Stimulated activated CD4-positive, alpha-beta T cell treated with anti-CD3 and anti-CD28 coated beads, Interleukin-2, amount 100 ng/mL, for 48 hours (primary cell): ENCODE measurements at places on chromosomes 2 and 18.

GRCh38 chr18:21763846-21764646 lies 23.5 kb downstream of the MIB1 start:
- no peak for DNase-seq

DNA sequence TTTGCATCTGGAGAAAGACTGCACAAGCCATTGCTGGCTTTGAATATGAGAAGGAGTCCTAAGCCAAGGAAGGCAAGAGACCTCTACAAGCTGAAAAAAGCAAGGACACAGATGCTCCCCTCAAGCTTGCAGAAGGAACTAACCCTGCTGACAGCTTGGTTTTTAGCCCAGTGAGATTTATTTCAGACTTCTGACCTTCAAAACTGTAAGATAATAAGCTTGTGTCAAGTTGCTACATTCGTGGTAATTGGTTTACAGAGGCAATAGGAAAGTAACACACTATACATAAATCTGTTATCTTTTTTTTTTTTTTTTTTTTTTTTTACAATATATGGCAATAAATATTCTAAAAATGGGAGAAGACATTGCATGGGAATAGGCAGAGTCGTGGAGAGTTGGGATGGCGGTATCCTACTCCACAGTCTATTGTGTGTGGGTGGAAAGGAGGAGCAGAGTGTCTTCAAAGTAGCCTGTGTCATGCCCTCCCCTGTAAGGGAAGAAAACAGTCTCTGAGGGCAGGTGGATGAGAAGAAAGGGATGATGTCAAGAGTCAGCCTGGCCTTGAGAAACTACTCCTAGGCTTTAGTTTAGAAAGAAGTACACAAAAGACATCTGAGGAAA lies 196.9 kb downstream of the THSD7B start:
- no peak for DNase-seq

DNA sequence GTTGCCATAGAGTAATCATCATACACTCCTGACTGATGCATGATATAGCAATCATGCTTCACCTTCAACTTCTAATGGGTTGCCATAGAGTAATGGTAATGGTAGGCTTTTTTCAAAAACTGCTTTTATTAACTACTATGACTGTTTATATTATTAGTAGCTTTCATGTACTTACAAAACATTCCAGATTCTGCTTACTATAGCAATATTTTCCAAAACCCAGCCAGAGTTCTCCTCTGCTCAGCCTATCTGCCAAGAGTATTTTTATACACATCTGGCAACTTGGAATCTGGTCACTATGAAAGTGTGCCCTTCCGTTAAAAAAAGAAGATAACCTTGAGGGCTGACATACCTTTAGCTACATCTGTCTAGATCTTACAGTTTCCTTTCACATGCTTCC lies 5.0 kb upstream of the UNC80 start:
- no peak for DNase-seq

GRCh38 chr2:112794131-112794733 lies 9.9 kb upstream of the IL1A start:
- DNase-seq, result peak; percentile 16

DNA sequence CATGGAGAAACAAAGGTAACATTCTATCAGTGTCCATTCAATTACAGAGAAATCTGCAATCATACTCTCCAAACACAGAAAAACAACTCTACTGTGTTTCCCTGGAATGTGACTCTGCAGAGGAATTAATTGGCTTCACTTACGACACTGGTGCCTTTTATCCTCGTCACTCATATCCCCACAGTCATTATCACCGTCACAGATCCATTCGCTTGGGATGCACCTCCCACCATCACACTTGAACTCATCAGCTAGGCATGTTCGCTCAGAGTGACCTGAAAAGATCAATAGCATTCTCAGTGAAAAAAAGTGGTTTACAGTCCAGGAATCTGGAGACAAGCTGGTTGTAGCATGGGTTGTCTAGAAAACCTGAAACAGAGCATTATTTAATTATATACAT lies 124.3 kb downstream of the DHRS9 start:
- DNase-seq, result no peak

GRCh38 chr2:112993831-112994230 lies 11.4 kb upstream of the IL36A start:
- DNase-seq, result no peak

GRCh38 chr2:152348388-152348787 lies 13.4 kb downstream of the FMNL2 start:
- DNase-seq, result no peak

GRCh38 chr18:78130232-78131195 lies 849.1 kb upstream of the SALL3 start:
- no peak for DNase-seq

DNA sequence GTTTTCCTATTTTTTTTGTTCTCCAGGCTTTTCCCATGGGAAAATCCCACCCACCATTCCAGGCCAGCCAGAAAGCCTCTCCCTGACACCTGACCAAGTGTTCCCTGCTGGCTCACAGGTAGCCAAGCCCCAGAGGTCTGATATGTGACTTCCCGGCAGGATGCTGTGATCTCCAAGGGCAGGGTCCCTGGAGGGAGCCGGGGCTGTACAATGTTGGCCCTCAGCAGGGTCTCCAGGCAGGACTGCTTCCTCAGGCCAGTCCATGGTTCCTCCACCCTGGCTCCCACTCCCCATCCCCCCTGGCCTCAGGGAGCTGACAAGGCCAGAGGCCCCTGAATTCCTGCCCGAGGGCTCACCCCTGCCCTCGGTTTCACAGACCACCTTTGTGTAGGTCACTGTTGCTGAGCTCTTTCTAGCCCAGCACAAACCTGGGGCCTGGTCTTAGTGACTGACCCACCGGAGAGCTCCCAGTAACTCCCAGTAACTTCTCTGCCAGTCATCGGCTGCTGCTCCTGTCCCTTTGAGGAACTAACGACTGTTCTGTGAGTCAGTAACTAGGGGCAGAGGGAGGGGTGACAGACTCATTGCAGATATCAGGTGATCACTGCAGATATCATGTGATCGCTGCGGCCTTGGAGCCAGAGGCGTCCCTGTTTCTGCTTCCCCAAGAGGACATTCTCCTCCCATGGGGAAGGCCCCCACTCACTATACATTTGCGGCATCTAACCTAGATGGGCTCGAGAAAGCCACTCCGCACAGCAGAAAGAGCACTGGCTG lies 38.7 kb downstream of the SDC1 start:
- no peak for DNase-seq

DNA sequence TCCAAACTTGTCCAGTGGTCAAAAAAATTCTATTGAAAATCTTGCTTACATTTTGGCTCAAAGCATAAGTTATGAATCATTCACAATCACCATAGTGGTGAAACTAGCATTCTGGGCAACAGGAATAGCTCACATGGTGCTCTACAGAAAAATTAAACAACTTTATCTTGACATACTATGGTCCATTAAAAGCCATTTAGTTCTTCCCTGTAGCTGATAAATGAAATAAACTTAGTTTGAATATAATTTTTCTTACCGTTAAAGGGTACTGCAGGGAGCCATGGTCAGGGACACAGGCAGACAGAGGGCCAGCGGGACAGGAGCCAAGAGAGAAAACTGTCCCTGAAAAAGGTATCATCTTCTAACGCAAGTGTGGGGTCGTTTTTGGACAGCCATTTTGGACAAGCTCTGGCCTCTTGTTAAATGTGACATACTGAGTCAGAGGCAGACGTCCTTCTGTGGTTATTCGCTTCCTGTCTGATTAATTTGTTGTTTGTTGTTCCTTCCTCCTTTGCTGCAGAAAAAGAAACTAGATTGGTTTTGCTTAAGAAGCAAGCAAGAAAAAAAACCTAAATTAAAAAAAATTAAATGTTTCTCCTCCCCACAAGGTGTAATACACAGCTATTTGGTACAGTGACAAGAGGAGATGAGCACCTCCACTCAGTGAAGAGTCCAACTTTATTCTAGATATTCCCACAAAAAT lies at the start of gene WIPF1:
Gene WIPF1, minus strand, starts transcription at position 460 of the 703 bp plus-strand sequence. CDS start 12,231 bp downstream, outside the sequence.
- DNase-seq, result no peak

GRCh38 chr2:47606172-47606571 lies 176.8 kb upstream of the MSH6 start:
- DNase-seq, result no peak

GRCh38 chr2:168781191-168781817 lies 21.1 kb upstream of the NOSTRIN start:
- no peak for DNase-seq

DNA sequence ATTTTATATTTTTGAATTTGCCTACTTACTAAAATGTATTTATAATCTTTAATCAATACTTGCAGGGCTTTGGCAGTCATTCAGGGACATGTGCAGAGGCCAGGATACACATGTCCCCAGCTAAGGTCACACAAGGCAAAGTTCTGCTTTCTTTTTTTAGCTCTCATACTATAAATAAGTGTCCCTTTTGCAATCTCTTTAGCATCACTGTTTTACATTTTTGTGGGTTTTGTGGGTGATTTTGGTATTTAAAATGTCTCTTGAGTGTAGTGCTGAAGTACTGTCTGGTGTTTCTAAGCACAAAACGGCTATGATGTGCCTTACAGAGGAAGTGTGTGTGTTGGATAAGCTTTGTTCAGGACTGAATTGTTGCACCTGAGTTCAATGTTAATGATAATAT lies 309.0 kb upstream of the GULP1 start:
- DNase-seq, result no peak

DNA sequence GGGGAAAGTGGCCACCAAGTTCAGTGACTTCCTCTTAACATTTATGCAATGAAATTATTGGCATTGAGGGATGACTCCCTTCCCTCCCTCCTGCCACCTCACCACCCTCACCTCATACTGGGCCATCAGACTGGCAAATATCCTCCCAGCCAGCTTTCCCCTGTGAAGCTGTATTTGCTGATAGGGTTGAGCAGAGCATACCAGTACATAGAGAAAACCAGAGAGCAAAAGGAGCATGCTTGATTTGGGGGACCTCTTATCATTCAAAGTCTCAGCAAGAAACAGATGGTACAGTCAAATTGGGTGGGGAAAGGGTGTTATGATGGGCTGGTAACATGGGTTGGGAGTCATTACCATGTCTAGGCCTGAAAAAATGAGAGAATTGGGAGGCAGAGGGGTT lies 19.1 kb upstream of the B3GNT2 start:
- DNase-seq, result no peak

- no peak for DNase-seq
These were observed 290.3 kb upstream of the MMADHC start for GRCh38 chr2:149877913-149878312.

DNA sequence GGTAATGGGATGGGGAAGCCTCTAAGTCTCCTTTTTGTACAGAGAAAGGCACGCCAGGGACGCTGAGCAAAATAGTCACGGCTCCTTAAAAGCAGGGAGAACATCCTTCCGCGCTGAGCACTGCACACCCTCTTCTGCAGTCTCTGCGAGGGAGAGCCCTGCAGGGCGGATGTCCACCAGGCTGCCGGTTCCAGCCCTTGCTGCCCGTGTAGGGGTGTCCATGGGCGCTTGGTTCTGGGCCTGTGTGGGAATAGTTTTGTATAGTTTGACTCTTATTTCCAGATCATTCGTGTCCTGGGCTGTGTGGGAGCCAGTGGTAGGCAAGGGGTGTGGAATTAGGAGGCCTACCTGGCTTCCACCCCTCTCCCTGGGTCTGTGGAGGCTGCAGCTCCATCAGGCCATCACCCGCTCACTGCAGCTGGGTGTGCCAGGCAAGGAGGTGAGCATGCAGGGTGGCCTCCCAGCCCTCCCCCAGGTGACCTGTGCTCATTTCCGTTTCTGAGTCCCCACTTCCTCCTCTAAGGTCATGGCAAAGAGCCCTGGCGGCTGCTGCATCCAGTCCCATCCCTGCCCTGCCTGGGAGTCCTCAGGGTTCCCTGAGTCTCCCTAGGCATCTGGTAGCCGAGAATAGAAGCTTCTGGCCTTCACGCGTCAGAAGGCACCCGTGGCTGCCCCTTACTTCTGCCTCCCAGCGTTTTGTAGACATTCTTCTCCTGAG lies 202.6 kb downstream of the LDLRAD4 start:
- no peak for DNase-seq

GRCh38 chr2:121006743-121007489 lies 271.2 kb downstream of the GLI2 start:
- DNase-seq, result no peak

DNA sequence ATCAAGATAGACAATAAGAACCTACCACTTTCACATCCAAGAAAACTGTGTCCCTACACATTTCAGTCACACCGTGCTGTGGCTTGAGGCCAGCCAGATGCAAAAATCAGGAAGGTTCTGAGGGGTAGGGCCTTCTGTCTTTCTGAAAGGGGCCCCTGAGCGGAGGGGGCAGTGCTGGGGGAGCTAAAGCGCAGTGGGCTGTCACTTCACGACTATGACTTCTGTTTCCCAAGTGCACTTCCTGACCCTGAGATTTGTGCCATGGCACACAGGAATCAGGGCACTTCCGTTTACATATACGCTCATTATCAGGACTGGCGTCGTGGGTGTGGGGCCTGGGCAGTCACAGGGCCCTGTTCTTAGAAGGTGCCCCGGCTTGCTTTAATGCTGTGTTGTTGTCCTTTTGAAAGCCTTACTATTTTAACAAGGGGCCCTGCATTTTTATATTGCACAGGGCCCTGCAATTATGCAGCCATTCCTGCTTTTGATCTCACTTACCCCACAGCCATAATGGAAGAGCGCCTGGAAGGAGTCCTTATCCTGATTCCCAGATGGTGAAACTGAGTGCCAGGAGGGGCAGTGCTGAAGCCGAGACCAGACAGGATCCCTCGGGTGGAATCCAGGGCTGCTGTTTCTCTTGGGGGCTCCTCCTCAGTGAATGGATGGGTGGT lies 620 bp downstream of the NGEF start:
- DNase-seq, result no peak

GRCh38 chr2:84815146-84815545 lies 65.7 kb downstream of the TRABD2A start:
- DNase-seq, result no peak

DNA sequence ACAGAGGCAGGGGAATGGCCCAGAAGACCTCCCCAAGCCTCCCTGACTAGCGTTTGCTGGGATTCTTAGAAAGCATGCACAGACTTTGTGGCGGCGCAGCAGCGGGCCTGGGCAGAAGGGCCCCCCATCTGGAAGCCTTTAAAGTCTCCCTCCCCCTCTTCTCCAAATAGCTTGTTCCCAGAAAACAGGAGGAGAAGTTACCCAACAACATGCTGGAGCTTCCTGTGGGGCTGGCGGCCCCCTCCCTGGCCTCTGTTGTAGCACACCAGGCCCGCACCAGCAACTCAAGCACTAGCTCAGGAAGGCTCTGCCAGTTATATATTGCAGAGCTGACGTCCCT lies 334.8 kb downstream of the DYSF start:
- no peak for DNase-seq

DNA sequence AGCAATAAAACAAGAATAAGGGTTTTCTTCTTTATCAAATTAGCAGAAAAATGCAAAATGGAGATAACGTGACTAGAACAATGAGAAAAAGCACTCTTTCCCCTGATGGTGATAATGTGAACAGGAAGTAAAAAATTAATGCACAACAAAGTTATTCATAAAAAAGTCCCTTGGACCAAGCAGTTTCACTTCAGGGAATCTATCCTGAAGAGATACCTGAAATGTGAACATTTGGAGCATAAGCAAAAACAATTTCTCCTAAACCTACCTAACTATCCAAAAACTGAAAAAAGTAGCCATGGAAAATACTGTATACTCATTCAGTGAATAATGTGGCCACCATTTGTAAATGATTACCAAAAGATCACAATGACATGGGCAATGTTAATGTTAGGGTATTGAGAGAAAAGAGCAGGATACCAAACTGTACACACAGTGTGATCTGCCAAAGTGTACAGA lies 48.7 kb downstream of the TRIP12 start:
- DNase-seq, result no peak

GRCh38 chr2:202102425-202103000 lies 29.5 kb downstream of the KIAA2012 start:
- no peak for DNase-seq

GRCh38 chr2:74079522-74080341 lies 68.0 kb downstream of the BOLA3 start:
- no peak for DNase-seq
